Hematopoietic multipotent progenitor cell treated with erythropoietin and hydrocortisone succinate and interleukin-3 and kit ligand, for 15 days (in vitro differentiated cells): ENCODE measurements at places on chromosomes 2 and 18.

- no peak for DNase-seq
These were observed 15.4 kb downstream of the C2orf81 start for GRCh38 chr2:74406035-74406434.

DNA sequence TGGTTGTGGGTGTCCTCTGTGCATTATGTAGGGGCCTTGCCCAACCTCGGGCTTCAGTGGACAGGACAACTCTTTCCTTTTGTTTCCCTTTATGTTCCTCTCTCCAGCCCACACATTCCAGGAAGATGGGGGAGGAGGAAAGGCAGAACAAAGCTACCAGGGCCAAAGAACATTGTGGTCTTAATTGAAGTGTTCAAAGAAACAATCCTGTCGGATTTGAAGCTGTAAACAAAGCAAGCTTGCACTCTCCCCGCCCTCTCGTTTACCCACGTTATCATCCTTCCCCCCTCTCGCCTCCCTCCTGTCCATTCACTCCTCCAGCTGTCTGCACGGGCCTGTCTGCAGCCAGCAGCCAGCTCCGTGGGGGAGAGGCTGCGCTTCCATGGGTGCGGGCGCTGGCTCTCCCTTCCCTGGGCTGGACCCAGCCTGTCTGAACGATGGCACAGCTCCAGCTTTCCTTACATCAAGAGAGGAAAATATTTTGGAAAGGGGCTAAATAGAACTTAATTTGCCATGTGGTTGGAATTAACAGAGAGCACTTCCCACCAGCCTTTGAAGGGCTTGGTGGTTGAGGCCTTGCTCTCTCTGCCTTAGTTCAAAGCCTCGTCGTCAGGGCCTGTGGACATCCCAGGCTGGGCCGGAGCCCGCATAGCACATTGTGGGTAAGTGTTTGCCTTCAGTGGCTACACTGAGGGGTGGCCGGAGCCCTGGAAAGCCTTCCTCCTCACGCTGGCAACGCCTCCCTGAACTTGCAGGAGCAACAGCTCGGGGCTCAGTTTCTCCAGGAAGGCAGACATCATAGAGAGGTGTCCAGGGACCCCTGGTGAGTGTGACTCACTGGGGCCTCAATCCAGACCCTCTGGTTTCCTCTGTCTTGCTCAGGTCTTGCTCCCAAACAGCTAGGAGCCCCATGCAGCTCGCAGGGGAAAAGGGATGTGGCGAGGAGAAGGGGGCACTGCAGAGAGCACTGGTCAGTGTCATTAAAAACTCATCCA is 60.6 kb upstream of the HS6ST1 start:
- DNase-seq = no peak

DNA sequence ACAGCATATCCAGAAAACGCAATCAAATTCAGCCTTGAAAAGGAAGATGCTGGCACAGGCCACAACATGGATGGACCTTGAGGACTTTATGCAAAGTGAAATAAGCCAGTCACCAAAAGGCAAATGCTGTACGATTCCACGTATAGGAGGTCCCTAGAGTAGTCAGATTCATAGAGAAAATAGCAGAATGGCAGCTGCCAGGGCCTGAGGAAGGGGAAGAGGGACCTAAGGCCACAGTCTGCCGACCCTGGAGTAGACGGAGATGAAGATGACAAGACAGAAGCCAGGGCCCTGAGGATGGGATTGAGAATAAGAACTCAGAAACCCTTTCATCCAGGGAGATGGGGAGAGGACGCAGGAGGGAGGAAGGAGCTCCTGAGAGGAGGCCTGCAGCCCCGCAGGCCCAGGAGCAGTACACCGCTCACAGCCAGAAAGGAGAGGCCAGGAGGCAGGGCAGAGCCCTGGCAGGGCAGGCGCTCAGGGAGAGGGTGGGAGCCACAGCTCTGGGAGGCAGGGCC is 8.1 kb upstream of the MTERF4 start:
- no peak for DNase-seq

DNA sequence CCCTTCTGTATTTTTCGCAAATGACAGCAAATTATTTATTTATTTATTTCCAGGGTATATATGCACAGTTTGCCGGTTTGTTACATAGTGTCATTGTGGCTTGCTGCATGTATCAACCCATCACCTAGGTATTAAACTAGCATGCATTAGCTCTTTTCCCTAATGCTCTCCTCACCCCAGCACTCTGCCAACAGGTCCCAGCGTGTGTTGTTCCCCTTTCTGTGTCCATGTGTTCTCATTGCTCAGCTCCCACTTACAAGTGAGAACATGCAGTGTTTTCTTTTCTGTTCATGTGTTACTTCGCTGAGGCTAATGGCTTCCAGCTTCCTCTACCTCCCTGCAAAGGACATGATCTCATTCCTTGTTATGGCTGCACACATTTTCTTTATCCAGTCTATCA is 592.3 kb downstream of the TRIB2 start:
- DNase-seq = no peak

GRCh38 chr18:2974731-2975130 is 38.2 kb downstream of the LPIN2 start:
- DNase-seq = no peak

- DNase-seq = no peak
These were observed 493.6 kb upstream of the SETBP1 start for GRCh38 chr18:44187090-44187489.

DNA sequence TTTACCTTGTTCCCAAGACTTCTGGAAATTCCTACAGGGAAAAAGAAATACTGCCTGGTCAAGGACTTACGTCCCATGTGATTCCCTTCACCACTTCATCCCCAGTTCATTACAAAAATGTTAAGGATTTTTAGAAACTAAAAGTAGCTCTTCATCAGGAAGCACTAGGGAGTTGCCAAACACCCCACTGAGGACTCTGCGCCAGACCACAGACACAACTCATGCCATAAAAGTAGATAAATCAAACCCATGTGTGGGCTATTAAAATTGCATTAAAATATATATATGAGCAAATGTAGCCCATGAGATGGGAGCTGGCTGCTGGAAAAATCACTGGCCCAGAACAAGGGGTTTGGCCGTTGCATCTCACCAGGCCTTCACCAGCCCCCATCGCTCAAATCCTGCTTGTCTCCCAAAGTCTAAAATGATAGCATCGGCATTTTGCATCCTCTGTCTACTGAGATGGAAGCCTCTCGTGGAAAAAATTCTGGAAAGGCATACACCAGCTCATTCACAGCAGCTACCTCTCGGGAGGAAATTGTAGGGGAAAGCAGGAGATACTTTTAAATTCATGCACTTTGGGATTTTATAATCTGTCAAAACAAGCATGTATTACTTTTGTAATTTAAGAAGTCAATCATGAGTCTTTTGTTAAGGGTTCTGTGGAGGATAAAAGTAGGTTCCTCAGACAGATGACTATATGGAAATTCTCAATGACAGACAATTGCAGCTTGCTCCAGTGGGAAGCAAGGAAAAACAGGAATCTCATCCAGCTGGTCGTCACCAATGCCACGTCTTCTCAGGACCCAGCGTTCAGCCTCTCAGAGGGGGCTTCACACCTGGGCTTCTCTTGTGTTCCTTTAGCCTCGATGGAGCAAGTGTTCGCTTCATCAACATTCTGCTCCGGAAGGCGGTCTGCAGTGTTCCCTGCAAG is 113.9 kb downstream of the MREG start:
- DNase-seq = no peak

- no peak for DNase-seq
These were observed 87.7 kb downstream of the RTP5 start for GRCh38 chr2:241957276-241957675.

- DNase-seq = no peak
These were observed 1.6 kb downstream of the ST8SIA3 start for GRCh38 chr18:57353940-57354461.

GRCh38 chr2:181989099-181989498 is 3.4 kb downstream of the PPP1R1C start:
- DNase-seq = no peak

DNA sequence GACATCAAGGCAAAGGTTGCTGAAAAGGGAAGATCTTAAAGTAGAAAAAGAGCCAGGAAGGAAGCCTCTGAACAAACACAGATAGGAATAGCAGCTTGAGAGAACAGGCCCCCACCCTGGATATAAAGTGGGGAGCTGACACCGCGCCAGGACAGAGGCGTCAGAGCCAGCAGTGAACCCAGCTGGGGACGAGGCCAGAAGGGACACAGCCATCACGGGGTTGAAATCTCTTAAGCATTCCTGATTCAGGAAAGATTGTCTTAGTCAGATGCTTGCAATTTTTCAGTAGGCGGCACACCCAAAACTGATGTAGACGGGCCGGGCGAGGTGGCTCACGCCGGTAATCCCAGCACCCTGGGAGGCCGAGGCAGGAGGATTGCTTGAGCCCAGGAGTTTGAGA is 93.8 kb upstream of the PHLPP1 start:
- DNase-seq = no peak
